NCI-H1092 treated with DMSO at 0.1 percent for 48 hours (cell line): ENCODE measurements at places on chromosomes 11 and 22.

GRCh38 chr11:82998697-82999096 lies 73.0 kb downstream of the RAB30 start:
- no peak for DNase-seq

- DNase-seq: no peak
Observed at GRCh38 chr11:60194511-60194910, 11.6 kb upstream of the MS4A6A start.

DNA sequence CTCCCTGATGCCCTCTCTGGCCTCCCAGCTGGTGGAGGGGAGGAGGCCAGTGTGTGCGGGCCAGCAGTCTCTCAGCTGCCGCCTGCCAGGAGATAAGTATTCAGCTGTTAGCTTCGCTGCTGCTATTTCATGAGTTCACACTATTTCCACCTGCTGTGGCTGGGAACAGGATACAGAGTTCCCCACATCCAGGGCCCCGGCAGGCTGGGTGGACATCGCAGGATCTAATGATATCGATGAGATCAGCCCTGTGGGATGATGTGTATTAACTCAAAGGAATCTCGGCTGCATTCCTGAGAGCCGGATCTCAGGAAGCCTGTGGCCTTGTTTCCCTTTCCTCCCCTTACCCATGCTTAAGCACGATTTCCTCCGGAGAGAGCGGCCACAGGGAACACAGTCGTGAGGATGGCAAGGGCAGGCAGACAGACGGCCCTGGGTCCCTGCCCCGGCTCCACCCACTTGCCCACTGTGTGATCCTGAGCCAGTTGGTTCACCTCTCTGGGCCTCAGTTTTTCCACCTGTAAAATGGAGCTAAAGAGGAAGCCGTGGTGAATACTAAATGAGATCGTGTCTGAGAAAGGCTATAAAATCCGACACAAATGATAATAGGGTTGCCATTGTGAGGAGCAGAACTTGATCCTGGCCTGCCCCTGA lies 6.5 kb upstream of the PVALB start:
- no peak for DNase-seq

- no peak for DNase-seq
Observed at GRCh38 chr22:44547371-44547770, 49.3 kb upstream of the RTL6 start.

DNA sequence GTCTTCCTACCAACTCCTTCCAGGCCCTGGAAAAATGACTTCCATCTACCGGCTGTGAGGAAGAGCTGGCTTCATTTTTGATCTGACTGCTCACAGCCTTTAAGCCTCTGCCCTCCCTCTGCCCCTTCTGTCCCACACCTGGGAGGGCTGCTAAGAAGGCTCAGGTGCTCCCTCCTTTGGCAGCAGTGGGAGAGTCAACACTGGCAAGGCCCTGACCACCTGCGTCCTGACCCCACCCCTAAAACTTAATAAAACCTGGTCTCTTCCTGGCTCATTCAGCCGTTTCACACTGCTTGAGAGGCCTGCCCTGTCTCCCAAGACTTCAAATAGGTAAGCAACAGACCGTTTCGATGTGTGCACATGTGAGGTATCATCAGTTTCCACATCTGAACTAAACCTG lies 52.1 kb upstream of the NFRKB start:
- DNase-seq: no peak

DNA sequence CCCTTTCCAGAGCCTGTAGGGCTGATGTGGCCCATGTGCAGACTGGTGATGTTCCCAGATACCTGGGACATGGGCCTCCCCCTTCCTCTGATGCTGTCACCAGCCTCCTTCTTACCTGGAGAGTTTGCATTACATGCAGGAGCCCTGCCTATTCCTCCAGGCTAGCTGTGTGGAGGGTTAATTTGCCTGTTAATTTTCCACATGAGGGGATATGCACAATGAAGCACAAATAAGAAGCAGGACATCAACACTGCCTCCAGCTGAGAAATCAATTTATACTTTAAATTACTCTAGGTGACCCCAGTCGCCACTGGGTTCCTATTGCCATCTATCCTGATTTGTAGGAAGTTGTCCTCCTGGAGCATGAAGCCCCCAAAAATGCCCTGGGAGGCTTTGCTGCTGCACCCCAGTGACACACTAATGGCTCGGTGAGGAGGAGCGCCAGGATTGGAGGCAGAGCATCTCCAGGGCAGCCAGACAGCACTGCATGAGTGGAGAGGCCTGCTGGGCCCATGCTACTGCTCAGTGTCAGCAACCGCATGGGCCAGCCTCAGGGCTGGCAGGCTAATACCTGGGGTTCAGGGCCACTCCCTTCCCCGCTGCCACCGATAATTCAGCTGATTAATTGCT lies 101.6 kb upstream of the USP47 start:
- DNase-seq: peak; percentile 3

DNA sequence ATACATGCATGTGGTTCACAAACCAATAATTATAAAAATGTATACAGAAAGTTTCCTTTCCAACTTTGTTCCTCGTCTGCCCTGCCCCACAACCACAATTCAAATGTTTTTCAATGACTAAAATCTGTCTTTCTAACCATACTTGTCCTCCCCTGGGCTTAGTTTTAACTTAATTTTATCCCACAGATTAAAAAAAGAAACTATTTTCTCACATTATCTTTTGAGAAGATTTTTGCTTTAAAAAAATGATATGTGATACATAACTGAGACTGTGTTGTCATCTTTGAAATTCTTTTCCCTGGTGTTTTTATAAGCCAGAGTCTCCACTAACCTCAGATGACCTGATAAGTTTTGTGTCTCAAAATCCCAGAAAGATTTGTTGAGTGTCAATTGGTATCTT lies 79.0 kb downstream of the FDX1 start:
- no peak for DNase-seq

GRCh38 chr22:18077639-18078328 lies at the start of gene PEX26:
PEX26 (plus strand) TSS chr22:18077990; CDS start chr22:18078377, 387 bp downstream.
- DNase-seq: peak; percentile 92

DNA sequence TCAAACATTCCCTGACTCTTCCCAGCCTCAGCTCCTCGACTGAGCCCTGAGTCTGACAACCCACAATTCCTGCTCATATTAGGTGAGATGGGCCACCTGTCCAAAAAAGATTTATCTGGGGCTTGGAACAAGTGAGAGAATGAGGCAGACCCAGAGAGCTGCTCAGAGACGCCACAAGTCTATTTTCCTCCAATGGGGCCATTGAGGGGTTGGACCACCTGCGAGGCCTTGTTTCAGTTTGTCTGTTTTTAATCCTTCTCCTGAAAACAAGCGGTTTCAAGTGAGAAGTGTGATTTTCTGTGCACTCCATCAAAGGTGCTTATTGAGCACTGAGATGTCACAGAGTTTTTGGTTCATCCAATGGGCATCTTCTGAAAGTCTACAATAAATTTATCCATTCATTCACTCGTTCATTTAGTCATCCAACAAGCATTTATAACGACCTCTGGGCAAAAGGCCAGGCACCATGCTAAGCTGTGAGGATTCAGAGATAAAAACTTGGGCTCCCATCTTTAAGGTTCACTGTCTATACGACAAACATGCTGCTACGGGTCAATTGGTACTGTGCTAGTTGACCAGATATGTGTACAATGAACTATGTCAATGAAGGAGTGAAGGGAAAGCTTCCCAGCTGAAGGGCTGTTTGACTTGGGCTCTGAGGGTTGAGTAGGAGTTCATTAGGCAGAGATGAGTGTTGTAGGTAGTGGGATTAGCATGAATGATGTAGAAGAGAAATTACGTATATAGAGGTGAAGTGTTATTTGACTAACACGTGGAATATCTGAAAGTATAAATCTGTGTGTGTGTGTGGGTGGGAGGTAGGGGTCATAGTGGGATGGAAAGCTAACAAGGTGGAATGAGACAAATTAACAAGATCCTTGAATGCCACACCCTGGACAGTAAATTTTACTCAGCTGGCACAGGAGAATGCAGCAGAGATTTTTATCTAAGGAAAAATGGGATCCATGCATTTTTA lies 168.9 kb downstream of the MIAT start:
- no peak for DNase-seq

GRCh38 chr11:120660024-120660565 lies 148.5 kb downstream of the GRIK4 start:
- DNase-seq: no peak

DNA sequence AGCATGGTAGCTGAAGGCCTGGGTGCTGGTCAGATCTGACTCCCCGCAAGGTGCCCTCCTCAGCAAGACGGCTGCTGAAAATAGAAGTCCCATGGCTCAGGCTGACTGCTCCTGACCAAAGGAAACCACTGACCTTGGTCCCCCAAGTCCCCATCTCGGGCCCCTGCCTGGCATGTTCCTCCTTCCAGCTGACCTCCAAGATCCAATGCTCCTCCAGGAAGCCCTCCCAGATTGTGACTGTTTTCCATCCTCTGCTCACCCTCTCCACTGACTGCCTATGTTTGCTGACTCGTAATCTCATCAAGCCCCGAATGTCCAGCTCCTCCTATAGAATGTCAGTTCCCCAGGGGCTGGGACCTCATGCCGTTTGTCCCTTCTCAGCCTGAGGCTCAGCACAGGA lies 30.5 kb downstream of the ALX4 start:
- DNase-seq: no peak

- no peak for DNase-seq
Observed at GRCh38 chr11:117286588-117286987, 4.6 kb upstream of the BACE1-AS start.

DNA sequence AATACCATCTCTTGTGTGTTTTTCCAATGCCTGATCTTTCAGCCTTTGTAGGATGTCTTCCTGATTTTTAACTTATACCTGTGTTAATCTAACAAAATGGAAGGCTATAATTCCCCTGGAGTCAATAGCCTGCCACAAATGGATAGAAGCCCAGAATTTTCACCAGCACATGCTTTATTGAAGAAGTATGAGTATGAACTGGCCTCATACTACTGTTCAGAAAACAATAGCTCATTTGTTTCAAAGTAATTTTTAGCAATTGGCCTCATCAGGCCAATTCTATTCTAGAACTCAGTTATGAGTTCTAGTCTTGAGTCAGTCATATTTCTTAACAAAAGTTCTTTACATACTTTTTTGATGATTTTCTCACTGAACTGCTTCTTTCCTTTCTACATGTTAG lies 40.6 kb upstream of the SLC37A2 start:
- DNase-seq: no peak

DNA sequence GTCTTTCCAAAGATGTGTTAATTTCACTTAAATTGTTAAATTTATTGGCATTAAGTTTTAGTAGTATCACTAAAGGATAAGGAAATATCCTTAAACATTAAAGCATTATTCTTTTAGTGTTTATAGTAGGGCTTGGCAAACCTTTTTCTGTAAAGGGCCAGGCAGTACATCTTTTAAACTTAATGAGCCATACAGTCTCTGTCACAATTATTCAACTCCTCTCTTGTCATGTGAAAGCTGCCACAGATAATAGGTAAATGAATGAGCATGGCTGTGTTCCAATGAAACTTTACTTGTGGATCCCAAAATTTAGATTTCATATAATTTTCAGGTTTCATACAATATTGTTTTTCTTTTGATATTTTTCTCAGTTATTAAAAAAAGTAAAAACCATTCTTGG lies 268.2 kb upstream of the C11orf87 start:
- peak; percentile 46 for DNase-seq

- no peak for DNase-seq
Observed at GRCh38 chr11:19689281-19690000, 23.2 kb upstream of the NAV2 start.

DNA sequence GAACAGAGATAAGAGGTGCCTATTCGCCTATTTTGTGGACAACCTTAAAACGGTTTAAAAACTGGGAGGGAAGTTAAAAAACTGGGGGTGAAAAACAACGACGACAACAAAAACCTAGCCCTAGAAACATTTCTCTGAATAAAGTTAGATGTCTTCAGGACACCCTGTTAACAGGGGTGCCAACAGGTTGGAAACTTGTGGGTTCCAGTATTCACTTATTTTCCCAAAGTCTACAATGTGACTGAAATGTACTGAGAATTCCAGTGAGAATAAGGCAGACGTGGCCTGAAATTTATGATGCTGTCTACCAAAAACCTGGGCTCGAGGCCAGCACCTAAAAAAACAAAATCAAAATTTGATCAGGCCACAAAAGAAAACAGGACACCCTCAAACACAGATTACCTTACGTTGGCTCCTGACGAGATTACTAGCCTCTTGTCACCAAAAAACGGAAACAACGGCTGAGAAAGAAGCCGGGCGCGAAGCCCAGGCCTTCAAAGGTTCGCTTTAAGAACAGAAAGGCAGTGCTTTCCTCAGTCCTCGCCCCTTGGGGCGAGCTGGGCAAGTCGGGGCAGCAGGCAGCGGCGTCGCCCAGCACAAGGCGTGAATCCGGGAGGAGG lies 906 bp downstream of the CCDC90B start:
- no peak for DNase-seq

GRCh38 chr22:20494978-20495860 lies at the start of gene KLHL22:
KLHL22 (minus strand) TSS chr22:20495795; CDS start chr22:20489211, 6,584 bp downstream.
- peak; percentile 67 for DNase-seq

- DNase-seq: no peak
Observed at GRCh38 chr11:96337541-96338431, 5.2 kb downstream of the MAML2 start.

DNA sequence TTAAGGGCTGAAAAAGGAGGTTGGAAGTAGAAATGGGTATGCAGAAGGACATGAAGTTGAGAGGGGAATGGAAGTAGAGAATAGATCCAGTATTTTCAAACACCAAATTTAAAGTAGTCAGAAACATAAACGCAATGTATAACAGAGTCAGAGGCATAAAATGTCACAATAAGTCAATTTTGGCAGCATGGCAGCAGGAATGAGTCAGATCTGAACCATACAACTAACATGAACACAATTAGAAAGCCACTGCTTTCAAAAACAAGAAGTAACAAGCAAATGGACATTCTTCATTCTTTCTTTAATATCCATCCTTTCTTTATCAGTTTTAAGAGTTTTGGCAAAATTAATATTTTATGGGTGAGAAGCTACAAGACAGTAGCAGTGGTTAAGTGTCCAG lies 2.5 kb downstream of the CHORDC1 start:
- no peak for DNase-seq

GRCh38 chr11:122097419-122098001 lies 18.5 kb downstream of the BLID start:
- DNase-seq: peak; percentile 93

DNA sequence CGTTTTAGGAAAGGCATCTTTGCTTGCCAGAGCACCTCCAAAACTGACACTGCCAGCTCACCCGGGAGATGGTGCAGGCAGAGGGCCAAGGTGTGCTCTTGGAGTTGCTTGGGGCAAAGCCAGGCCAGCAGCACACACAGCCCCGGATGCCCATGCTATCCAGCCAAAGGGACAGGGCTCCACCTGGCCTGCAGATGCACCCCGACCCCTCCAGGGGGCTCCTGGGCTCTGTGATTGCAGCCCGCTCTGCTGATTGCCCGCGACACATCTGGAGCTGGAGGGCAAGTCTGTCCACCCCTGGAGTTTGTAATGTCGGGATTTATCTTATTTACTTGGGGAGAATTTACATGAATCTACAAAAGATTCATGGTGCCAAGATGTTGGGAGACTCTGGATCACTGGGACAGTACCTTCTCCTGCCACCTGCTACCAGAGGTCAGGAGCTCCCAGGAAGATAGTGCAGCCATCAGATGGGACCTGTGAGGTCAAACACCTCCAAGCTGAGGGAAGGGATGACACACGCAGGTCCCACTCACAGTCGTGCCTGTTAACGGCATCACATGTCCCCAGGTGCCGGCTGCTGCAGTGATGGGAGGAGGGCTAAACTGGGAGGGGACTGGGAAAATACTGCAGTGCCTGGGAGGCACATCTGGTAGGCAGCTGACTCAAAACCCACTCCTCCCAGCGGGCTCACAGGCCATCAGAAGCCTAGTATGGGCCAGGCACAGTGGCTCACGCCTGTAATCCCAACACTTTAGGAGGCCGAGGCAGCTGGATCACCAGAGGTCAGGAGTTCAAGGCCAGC lies 17.2 kb downstream of the CBX7 start:
- peak; percentile 19 for DNase-seq

GRCh38 chr11:122779047-122779629 lies 59.2 kb upstream of the CRTAM start:
- no peak for DNase-seq

GRCh38 chr11:133579165-133580031 lies 47.1 kb upstream of the OPCML start:
- DNase-seq: no peak
